ENCODE measurements at places on chromosomes 7 and 10. TPM values are rescaled to one million over a fixed set of nuclear protein-coding genes. Genes with fewer than 3 reads are reported as not detected.

EBLN1 gene
- polyA plus RNA-seq: not detected

INA gene
- polyA plus RNA-seq: 17.1 TPM

MBLAC1 gene
- 1.2 TPM for polyA plus RNA-seq

NPSR1 gene
- not detected for polyA plus RNA-seq

CLDN4 gene
- polyA plus RNA-seq: 69.3 TPM

ORAI2 gene
- 35.2 TPM for polyA plus RNA-seq

ANKRD1 gene
- 0.03 TPM for polyA plus RNA-seq

ATG9B gene
- 2.7 TPM for polyA plus RNA-seq

DENND2A gene
- polyA plus RNA-seq: 5.0 TPM

MAT1A gene
- 4.4 TPM for polyA plus RNA-seq

PRKAR1B gene
- polyA plus RNA-seq: 23.2 TPM

MCMBP gene
- 40.4 TPM for polyA plus RNA-seq

LRRC17 gene
- 3.0 TPM for polyA plus RNA-seq

MRPS33 gene
- 11.8 TPM for polyA plus RNA-seq

HABP2 gene
- polyA plus RNA-seq: not detected

TMEM229A gene
- polyA plus RNA-seq: 0.31 TPM

GDF10 gene
- polyA plus RNA-seq: 0.32 TPM

RSU1 gene
- 50.0 TPM for polyA plus RNA-seq

GNAT3 gene
- polyA plus RNA-seq: not detected

PNLIPRP3 gene
- polyA plus RNA-seq: not detected

HOXA2 gene
- not detected for polyA plus RNA-seq

LRRC4 gene
- polyA plus RNA-seq: 16.4 TPM

LRGUK gene
- polyA plus RNA-seq: 1.5 TPM

LOXL4 gene
- 0.27 TPM for polyA plus RNA-seq

CYP3A7 gene
- not detected for polyA plus RNA-seq

OR2A12 gene
- polyA plus RNA-seq: not detected

GLI3 gene
- 10.6 TPM for polyA plus RNA-seq

FAM25G gene
- not detected for polyA plus RNA-seq

MMRN2 gene
- polyA plus RNA-seq: 1.1 TPM

CRYGN gene
- polyA plus RNA-seq: 0.98 TPM

MMS19 gene
- polyA plus RNA-seq: 228 TPM

CREM gene
- 15.7 TPM for polyA plus RNA-seq

MSMB gene
- not detected for polyA plus RNA-seq

TRPV5 gene
- polyA plus RNA-seq: 0.05 TPM

CNTNAP2 gene
- polyA plus RNA-seq: 22.6 TPM

PRSS1 gene
- 0.20 TPM for polyA plus RNA-seq

TBX20 gene
- polyA plus RNA-seq: 0.08 TPM

DOCK4 gene
- polyA plus RNA-seq: 5.1 TPM

PPP1R17 gene
- 1.5 TPM for polyA plus RNA-seq

CPXM2 gene
- 2.4 TPM for polyA plus RNA-seq

RBM28 gene
- polyA plus RNA-seq: 9.6 TPM

GHRHR gene
- 1.6 TPM for polyA plus RNA-seq

RBP3 gene
- not detected for polyA plus RNA-seq

FAM20C gene
- 13.9 TPM for polyA plus RNA-seq

FAM107B gene
- 7.5 TPM for polyA plus RNA-seq

WEE2 gene
- polyA plus RNA-seq: not detected

PCLO gene
- 1.5 TPM for polyA plus RNA-seq

GOLGA7B gene
- polyA plus RNA-seq: 0.02 TPM

PRSS37 gene
- not detected for polyA plus RNA-seq

GRID2IP gene
- polyA plus RNA-seq: 1.5 TPM

UBE2D4 gene
- 8.8 TPM for polyA plus RNA-seq

FOXI2 gene
- polyA plus RNA-seq: 1.0 TPM

CLDN3 gene
- 65.2 TPM for polyA plus RNA-seq

WDR86 gene
- polyA plus RNA-seq: 22.1 TPM

ADAM8 gene
- polyA plus RNA-seq: 6.0 TPM

SFRP5 gene
- polyA plus RNA-seq: 8.6 TPM

MRC1 gene
- 0.02 TPM for polyA plus RNA-seq

ARMC3 gene
- polyA plus RNA-seq: 0.06 TPM

SPDYE5 gene
- polyA plus RNA-seq: not detected

Measured in H1 (cell line).